Activated CD4-positive, alpha-beta T cell treated with anti-CD3 and anti-CD28 coated beads, Interleukin-2, amount 50 U/mL, for 4 hours (primary cell): ENCODE measurements at places on chromosomes 3 and 15.

DNA sequence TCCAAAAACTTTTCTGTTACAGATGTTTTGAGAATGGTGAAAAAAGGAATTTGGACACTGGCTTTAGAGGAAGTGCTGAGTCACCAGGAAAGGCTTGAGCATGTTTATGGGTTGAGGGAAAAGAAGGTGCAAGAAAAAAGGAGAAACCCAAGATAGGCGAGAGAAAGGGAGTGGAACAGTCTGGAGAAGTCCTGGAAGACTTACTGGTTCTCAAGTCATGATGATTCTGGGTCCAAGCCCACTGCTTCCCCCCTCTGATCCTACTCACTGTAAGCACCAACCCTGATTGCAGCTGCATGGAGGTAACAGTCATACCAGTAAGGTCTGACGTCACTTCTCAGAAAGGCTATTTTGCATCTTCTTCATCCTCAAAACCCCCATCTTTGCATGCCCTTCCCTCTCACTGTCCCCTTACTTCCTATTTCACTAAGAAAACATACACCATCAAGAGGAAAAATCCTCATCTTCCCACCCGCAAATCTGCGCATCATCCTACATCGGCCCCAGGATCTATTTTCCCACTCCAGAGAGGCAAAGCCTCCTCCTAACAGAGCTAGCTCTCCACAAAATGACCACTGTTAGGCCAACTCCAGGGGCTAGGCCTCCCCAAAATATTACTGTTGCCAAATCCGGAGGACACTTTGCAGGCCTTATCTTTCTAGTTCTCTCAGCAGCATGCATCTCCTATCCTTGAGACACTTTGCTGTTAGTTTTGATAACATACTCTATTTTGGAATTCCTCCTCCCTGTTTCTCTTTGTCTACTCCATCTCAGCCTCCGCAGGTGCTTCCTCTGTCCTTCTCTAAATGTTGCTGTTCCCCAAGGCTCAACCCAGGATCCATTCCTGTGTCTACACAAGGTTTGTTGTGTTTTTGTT is 3.2 kb upstream of the ATP13A3 start:
- no peak for DNase-seq

DNA sequence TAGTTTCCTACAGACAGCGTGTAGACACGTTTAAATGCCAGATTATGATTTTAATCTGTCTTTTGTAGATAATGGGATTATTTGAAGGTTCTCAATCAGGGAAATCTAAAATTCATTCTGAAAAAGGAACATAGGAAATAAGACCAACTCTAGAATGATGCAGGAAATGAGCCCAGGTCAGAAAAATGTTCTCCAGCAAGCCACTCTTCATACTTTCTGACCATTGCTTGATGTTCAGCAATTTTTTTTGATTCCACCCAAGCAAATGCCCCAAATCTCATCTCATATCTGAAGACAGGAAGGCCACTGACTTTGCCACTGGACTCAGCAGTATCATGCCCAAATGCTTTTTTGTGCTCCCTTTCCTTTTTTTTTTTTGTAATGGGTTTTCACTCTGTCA is 373.4 kb downstream of the LPP start:
- no peak for DNase-seq

GRCh38 chr3:47333907-47334306 is 46.9 kb upstream of the PTPN23 start:
- DNase-seq = no peak

- no peak for DNase-seq
These were observed 51.8 kb upstream of the SETMAR start for GRCh38 chr3:4251412-4251811.

DNA sequence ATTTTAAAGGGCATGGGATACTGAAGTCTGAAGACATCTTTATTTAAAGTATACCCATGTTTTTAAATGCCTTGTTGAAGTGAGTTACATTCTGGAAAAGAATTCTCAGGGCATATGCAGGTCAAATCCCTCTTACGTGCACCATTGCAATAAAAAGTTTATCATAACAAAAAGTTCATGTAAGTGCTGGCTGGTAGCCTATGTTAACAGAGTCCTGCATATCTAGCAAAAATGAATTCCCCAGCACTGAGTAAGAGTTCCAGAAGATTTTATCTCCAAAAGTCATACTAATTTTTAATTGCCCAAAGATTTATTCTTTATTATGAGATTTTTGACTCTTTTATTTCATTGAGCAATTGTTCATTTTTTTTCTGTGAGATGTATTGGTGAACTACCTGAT is 104.7 kb upstream of the ROBO1 start:
- DNase-seq = no peak

DNA sequence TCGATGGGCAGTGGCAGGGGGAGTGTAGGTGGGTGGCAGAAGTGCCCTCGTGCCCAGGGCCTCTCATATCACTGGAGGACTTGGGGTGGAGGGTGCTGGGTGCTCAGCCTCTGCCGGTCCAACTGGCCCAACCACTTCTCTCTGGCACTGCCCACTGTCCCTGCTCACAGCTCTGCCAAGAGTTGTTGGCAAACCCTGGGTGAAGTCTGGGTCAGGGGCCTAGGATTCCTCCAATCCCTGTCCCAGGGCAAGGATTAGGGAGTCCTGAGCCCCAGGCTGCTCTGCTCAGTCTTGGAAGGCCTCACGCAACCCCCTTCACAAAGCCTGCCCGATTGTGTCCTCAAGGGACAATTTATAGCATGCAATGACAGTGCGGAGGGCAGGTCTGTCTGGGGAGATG is 5.2 kb upstream of the PRKCD start:
- no peak for DNase-seq

DNA sequence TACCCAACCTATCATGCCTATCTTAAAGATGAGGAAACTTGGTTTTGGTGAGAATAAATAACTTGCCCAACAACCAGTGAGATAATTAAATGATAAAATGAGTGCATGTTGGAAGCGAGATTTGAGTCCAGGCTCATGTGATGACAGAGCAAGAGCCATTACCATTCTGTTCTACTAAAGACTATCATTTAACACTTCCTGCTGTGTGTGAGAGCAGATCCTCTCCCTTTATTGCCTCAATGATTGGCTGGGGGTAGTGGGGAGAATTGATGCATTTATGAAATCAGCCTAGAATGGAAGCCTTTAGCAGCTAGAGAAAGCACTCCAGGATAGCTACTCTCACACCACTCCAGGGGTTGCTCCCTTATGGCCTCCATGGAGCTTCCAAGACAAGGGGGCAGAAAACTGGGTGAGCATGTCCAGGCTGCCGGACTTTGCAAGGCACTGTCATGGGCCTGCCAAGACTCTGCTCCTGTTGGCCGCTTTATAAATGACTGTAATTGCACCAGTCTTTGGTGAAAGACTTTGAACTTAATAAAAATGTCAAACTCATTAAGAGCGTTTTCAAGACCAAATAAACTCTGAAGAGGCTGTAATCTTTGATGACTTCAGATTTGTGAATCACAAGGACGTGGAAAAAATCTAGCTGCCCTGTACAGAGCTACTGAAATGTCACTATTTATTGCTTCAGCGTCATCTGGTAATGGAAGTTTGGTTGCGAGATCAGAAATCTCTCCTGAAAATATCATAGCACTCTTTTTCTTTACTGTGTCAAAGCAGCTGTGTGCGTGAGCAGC is 209.1 kb upstream of the NR2E3 start:
- DNase-seq = no peak

DNA sequence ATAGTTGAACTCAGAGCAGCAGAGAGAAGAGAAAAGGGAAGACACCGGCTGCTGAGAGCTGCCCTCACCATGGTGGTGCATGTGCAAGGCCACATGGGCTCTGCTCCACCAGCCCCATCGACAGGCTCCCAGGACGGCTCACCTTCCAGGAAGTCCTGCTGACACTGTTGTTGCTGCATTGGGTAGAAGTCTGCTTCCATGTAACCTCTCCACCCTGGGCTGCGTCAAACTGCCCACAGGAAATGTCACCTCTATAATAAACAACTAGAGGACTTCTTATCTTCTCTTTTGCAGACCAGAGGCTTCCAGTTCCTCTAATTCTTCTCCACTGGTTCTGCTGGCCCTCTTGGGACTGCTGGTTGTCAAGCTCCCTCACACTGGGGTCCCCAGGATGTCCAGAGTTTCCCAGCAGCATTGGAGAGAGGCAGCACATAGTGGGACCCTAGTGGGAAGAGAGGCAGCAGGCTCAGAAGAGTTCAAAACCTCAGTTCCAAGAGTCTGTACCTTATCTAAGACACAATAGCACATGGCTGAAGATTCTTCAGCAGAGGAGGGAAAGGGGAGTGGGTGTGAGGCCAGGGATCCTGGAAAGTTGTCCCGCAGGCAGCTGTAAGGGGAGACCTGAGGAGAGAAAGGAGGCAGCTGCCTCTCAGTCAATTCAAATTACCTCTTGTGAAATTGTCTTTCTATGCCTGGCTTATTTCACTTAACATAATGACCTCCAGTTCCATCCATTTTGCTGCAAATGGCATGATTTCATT is 5.8 kb upstream of the CCR3 start:
- DNase-seq = no peak

DNA sequence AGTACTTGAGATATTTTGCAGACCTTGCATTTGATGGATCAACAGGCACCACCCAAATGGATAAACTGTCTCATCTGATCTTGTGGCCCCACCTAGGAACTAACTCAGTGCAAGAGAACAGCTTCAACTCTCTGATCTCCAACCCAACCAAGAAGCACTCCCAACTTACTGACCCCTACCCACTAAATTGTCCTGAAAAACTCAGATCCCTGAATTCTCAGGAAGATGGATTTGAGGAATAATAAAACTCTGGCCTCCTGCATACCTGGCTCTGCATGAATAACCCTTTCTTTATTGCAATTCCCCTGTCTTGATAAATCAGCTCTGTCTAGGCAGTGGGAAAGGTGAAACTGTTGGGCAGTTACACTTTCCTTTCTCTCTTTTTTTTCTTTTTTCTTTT is 247.9 kb downstream of the ZPLD1 start:
- no peak for DNase-seq

GRCh38 chr3:12870942-12871341 is 29.6 kb upstream of the RPL32 start:
- DNase-seq = no peak

DNA sequence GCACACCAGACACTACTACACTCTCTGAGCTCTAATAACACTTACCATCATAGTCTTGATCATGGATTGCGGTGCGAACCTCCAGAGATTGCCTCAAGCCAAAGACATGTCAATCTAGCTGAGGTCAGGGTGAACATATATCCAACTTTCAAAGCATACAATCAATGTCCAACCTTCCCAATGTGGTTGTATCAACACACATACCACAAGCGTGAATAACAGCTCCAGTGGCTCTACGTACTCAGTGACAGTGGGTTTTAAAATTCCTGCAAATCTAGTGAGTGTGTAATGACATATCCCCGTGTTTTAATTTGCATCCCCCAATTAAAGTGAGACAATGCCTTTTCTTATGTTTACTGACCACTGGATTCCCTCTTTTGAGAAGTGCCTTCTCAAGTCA is 29.6 kb downstream of the SFMBT1 start:
- no peak for DNase-seq

- DNase-seq = no peak
These were observed 48.7 kb downstream of the ECT2 start for GRCh38 chr3:172799246-172799645.

GRCh38 chr15:49045751-49046219 is 461 bp downstream of the SECISBP2L start:
- DNase-seq = no peak

DNA sequence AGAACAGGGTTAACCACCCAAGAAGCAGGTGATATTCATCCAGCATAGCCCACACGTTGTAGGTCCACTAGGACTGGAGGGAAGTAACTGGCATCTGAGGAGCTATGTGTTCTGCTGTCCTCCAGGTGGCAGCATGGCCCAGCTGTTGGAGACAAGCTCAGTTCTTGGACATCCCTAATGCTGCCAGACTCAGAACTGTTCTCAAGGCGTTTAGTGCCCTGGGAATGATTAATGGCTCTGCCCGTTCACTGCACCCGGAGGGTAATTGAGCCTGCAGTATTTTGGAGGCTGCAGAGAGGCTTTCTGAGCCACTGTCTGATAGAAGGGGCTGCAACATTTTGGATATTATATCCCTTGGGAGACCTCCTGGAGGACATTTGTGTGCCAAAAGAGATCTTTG is 521.3 kb upstream of the SEMA6D start:
- peak; percentile 8 for DNase-seq

DNA sequence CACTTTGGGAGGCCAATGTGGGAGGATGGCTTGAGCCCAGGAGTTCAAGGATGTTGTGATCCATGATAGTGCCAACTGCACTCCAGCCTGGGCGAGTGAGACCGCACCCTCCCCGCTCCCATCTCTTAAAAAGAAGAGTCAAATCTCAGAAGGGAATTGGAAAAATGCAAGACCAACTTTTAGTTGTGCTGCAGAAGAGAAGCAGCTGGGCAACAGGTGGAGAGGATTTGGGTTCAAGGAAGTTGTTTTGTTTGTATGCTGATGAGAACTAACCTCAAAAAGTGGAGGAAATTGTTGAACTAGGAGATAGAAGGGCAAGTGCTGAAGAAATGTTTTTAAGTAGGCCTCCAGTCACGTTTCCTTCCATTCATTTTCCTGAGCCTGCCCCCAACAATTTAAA is 12.8 kb upstream of the PDCD7 start:
- no peak for DNase-seq

DNA sequence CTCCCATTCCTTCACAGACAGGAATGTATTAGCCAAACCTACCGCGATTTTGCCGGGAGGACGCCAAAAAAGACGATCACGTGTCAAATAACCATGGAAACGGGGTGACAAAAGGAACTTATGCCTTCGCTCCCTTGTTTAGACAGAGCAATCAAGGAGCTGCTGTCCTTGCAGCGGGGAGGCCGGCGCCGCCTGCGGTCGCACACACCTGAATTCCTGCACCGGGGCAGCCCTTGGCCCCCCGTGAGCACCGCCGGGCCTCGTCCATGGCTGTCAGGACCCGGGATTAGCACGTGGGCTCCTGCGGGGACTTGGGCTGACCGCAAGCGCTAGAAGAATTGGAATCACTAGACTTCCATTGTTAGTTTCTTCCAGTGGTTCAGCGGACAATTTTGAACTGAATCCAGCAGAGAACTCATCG is 193.1 kb downstream of the SHQ1 start:
- no peak for DNase-seq

DNA sequence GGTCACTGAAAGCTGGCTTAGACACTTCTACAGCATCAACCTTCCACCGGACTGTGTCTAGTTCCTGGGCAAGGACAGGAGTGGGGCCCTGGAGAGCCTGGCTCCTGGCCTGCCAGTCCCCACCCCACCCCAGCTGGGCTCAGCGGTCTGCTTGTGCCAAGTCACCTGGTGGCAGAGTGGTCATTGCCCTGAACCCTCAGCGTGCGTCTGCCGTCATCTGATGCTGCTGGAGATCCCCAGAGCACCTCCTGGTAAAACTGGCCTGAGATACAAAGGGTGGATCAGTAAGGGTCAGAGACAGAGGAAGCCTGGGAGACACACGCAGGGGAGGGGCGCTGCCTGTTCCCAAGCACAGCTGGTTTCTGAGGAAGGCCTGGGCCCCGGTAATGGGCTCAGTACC is 16.7 kb downstream of the ITIH4 start:
- DNase-seq = no peak

GRCh38 chr3:113166719-113167492 is 44.5 kb upstream of the BOC start:
- no peak for DNase-seq

DNA sequence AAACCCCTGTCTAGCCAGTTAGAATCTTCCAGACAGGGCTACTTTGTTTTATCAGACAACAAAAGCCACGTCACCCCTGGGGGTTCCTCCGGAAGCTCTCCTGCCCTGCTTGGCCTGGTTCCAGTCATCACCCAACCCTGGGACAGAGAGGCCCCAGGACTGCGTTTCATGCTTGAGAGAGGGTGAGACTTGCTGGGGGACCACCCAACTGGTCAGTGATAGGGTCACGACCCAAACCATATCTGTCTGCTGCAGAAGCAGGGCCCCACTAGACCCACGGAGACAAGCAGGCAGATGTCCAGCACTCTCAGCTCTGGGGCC is 1.2 kb downstream of the NT5DC2 start:
- DNase-seq = no peak
